ENCODE measurements at places on chromosomes 2 and 18. TPM values are rescaled to one million over a fixed set of nuclear protein-coding genes. Genes with fewer than 3 reads are reported as not detected.

The PID1 gene
- polyA plus RNA-seq = 8.8 TPM

The RAMP1 gene
- 10.8 TPM for polyA plus RNA-seq

The CNTNAP5 gene
- not detected for polyA plus RNA-seq

The PDE11A gene
- 0.53 TPM for polyA plus RNA-seq

The SAG gene
- polyA plus RNA-seq = not detected

The TMEM214 gene
- 235 TPM for polyA plus RNA-seq

The CD8B gene
- polyA plus RNA-seq = not detected

DNA sequence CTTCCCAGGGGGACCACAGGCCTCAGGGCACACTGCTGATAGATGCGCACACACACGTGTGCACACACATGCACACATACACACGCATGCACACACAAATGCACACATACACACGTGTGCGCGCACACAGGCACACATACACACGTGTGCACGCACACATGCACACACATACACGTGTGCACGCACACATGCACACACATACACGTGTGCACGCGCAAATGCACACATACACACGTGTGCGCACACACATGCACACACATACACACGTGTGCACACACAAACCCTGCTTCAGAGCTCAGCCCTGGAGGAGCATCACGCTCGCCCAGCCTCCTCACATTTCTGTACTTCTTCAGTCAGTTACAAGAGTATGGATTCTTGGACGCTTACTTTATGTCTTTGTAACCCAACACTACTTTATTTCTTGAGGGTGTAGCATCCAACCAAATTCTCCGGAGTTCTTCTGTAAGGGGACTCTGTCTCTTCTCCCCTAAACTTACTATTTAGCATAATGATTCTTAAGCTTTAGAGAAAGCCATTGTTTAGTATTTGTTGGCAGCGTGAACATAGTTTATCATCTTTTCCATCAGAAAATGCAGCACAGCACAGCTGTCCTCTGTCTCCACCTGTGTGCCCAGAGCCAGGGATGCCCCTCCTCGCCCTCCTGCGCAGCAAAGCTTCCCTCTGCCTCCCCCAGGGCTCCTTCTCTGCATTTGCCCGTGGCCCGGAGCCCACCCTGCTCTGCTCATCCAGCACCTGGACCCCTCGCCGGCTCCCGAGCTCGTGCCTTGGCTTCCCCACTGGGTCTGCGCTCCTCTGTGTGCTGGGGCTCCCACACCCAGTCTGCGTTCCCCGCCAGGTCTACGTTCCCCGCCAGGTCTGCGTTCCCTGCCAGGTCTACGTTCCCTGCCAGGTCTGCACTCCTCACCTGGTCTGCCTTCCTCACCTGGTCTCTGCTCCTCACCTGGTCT is 74.4 kb upstream of the CTDP1 start:
- no peak for DNase-seq

DNA sequence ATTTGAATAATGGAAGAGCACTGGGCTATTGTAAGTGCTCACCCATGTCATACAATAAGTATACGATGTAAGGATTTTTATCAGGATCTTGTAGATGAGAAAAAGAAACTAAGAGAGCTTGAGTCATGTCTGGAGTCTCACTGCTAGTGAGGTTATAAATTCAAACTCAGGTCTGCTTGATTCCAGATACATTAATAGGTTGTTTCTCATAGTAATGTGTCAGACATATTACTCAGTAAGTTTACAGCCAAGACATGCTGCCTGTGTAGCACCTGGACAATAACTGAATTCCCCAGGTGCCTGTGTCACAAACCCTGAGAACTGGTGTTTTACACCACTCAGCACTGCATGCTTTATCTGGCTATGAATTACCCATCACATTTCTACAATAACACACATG is 216.9 kb upstream of the LRP1B start:
- DNase-seq = no peak

DNA sequence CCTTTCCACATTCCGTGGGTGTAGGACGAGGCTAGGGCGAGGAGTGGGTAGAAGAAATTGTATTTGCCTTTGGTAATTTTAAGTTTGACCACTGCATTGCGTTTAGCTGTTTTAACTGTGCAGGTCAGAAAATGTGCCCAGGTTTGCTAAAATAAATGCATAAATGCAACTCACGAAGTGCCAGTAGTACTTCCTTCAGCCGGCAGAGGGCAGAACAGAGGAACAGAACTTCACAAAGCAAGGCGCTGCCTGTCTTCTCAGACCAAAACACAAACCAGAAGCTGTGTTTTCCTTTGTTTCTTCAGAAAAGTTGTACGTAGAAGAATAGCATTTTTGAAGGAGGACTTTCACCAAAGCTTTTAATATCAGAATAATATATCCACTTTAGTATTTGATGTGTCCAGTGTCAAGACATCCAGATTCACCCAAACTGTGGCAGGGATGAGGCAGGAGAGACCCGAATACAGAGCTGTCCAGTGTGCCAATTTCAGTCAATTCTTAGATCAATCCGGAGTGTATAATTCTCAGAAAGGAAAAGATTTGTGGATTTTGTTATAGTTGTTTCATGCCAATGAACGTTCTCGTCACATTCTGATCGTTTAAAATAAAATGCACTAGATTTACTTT is 348.6 kb downstream of the DLGAP1 start:
- DNase-seq = peak; percentile 1

GRCh38 chr2:221482666-221483455 is 89.2 kb downstream of the EPHA4 start:
- DNase-seq = no peak

DNA sequence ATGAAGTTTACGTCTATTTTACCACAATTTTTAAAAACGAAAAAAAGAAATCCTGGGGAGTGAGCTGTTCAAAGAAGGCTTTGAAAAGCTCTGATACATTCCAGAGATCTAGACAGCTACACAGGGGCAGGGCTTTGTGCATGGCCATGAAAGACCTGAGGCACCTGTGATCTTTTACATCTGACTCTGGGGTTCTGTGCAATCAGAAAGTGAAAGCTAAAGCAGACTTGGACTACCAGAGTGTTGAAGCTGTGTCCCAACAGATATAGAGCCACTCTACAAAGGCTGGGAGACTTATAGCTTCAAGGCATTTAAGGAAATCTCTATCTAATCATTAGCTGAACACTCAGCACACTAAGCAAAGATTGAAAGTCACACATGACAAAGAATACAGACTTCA is 34.1 kb downstream of the PARD6G start:
- no peak for DNase-seq

DNA sequence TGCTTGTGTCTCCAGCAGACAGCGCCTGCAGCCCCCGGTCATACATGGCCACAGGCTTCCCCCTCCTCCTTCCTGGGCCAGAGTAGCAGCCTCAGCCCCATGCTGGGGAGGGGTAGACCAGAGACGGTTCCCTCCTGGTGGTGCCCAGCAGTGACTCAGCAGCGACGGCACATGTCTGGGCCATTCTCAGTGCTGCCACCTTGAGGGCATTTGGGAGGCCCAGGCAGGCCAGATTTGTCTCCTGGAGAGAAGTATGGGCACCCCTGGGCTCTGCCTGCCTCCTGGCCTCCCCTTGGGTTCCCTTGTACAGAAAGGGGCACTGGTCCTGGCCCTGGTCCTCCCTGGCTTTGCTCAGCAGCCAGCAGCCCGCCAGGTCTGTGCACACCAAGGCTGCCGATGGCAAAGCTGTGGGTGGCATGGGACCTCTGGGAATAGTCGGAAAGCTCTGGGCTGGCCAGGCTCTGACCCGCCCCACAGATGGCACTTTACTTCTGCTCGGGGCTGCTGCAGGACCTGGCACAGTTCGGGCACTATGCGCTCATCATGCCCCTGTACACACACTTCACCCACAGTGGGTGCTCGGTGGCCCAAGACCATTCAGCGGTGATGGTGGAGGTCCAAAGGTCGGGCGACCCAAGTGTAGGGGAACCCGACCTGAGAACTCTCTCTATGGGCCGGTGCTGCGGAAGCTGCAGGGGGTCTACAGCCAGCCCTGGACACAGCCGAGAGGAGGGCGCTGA is 11.4 kb upstream of the ALPI start:
- DNase-seq = no peak

GRCh38 chr2:174332217-174332963 is 2.4 kb upstream of the SP9 start:
- DNase-seq = no peak

GRCh38 chr2:58195662-58196061 is 45.5 kb downstream of the FANCL start:
- no peak for DNase-seq

DNA sequence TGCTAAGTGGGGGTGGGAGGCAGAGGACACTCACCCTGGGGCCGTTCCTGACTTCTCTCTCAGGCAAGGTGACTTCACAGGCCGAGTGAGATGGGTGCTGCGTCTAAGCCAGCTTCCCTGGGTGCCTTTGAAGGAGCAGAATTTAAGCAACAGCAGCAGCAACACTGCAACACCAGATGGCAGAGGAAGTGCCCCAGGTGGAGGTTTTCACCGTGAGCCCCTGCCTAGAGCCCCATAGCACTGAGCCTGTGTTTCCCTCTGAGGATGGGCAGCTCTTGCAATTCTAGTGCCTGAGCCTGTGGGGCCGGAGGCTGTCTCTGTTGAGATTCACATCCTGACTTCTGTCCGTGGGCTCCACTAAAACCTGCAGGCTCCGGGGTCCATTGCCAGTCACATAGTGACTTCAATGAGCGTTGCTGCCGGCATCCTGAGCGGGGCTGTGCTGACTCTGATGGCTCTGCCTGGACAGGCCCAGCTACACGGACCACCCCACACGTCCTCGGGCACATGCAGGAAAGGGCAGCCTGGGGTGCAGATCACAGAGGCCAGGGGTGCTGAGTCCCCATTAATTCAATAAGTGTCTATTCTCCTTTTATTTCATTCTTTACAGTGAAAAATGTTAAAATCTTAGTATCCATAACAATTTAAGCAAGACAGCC is 218.8 kb downstream of the SNTG2 start:
- DNase-seq = no peak
